ENCODE measurements at places on chromosomes 1 and 21.
A peak's percentile ranks its signal among the peaks of the same experiment; 100 is the strongest.

DNA sequence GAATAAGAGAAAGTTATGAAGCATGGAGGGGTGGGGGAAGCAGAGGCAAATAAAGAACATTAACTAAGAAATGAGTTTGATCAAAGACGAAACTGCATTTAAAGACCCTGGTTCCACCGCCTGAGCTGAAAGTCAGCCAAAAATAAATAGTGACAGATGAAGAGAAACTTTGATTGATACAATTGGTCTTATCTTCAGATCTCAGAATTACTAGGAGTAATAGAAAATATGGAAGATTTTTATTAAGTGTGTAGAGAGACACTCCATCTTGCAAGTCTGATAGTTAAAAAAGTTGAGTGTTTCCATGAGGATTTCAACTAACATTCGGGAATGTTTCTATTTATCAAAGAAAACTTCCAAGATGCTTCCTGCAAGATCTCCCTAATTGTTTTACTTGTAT is 418.2 kb upstream of the ADGRL2 start:
- DNase-seq: no peak

DNA sequence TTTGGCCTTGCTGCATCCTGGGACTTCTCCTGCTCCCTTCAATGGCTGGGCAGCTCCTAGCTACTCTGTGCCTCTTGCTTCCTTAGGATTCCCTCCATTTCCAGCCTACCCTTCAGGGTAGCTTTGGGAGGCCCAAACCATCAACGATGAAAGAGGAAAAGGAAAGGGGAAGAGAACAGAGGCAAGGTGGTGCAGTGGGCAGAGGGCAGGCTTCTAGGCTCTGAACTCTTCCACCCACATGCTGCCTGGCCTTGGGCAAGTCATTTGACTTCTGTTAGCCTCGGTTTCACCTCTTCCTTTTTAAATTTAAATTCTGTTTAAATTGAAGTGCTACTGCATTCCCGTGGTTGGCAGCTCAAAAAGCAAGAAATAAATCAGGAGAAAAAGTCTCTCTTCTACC is 5.7 kb upstream of the PPM1J start:
- no peak for DNase-seq

- no peak for DNase-seq
Observed at GRCh38 chr1:109268431-109269211, 14.3 kb downstream of the PSRC1 start.

- DNase-seq: no peak
Observed at GRCh38 chr1:223473601-223474344, 80.6 kb downstream of the CCDC185 start.

DNA sequence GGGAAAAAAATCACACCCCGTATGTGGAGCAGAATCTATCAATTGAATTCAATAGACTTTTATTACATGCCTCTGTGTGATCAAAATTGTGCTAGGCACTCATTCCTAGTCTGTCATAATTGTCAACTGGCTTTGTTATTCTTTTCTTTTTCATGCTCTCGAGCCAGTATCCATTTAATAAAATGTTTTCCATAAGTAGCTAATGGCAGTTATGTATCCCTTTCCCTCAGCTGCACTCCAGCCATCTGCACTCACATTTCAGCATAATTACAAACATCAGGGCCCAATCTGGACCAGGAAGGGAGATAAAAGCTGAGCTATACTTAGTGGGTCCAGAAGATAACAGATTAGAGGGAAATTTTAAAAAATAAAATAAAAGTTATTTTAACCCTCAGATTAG is 15.9 kb downstream of the RGS5 start:
- DNase-seq: no peak

DNA sequence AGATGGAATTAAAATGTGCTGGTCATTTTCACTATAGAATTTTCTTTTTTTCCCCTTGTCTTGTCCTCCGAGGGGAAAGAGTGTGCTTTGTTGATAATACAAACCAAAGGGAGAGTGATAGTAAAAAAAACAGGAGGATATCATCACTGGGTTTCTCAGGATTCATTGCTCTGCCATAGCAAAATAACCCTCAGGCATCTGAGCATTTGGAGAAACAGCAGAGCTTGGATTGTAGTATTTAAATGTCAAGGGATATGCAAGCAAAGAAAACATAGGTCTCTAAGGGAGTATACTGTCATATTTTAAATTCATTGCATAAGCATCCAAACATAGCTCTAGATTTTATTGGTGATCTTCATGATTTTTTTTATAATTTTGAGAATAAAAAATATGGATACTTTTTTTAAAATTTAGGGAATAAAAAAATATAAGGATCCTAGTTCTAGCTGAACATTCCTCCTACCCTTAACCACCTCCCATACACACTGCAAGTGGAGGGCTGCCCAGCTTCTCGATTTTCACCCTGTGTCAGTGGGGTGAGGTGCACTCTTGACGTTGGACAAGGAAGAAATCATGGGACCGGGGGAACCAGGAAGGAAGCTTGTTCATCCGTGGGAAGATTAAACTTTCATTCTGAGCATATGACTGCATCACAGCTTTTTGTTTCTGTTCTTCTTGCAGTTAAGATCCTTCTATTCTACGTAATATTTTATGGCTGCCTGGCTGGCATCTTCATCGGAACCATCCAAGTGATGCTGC is 4.4 kb downstream of the ATP1B1 start:
- DNase-seq: no peak

DNA sequence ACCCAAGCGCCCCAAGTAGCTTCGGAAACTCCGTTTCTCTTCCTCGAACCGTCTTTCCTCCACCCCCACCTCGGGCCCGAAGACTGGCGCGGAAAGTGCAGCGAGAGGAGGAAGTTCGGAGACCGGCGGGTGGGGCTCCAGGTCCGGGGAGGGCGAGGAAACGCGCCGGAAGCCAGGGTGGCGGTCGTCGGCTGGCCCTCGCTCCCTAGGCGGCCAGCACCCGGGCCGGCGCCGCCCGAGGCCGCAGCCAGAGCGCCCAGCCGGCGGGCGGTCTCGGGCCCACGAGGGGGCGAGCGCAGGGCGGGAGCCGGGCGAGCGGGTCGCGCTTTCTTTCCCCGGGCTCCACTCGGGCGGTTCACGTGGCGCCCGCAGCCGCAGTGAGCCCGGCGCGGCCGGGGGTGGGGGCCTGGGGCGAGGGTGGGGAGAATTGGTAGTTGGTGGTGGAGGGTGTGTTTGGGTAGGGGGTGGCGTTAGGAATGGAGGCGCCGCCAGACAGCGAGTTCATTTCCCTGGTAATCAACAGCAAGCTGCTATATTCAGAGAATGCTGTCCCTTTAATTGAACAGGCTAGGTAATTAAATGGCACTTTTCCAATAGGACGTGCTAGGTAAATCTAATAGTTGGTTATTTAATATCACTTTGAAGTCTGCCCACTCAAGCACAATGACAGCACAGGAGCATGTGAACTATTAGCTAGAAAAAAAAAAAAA is 6.7 kb downstream of the LMO4 start:
- DNase-seq: peak; percentile 81

DNA sequence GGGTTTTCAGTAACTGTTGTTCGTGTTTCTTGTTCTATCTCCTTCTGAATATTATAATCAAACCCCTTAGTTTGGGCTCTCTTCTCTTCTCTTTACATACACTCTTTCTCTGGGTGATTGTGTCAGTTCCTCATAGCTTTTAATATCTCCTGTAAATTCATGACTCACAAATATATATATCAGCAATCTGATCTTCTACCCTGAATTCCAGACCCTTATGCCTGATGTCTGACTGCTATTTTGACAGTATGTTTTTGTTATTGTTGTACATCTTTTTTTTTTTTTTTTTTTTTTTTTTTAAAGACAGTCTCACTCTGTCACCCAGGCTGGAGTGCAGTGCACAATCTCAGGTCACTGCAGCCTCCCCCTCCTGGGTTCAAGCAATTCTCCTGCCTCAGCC is 70.8 kb upstream of the MPC2 start:
- DNase-seq: no peak

GRCh38 chr1:31198150-31198549 is 41.5 kb downstream of the NKAIN1 start:
- DNase-seq: no peak

DNA sequence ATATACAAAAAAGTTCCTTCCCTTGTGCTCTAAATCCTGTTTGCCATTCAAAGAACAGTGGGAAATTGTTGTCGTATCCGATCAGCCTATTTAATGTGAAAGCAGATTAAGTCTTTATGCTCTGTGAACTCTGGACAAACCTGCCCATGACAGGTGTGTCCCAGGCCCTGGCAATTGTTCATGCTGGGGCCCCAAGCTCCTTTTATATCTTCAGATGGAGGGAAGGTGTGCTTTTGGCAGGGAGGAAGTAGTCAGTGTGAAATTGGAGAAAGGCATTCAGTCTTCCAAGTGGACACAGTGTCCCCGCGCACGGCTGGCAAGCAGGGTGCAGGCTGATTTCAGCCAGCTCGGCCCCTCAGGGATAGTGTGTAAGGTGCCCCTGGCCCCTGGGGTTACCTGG is 135.1 kb upstream of the F3 start:
- no peak for DNase-seq

Measured in GM13977 (cell line).